ENCODE measurements at places on chromosomes 1 and 21.

- DNase-seq = no peak
These were observed 22.9 kb downstream of the CBR1 start for GRCh38 chr21:36092681-36093080.

GRCh38 chr1:67429528-67430357 lies 459 bp downstream of the SERBP1 start:
- DNase-seq = peak; percentile 13

GRCh38 chr1:43796111-43796581 lies 88.8 kb downstream of the ST3GAL3 start:
- no peak for DNase-seq

GRCh38 chr1:149937759-149938158 lies 1.1 kb upstream of the MTMR11 start:
- DNase-seq = no peak

DNA sequence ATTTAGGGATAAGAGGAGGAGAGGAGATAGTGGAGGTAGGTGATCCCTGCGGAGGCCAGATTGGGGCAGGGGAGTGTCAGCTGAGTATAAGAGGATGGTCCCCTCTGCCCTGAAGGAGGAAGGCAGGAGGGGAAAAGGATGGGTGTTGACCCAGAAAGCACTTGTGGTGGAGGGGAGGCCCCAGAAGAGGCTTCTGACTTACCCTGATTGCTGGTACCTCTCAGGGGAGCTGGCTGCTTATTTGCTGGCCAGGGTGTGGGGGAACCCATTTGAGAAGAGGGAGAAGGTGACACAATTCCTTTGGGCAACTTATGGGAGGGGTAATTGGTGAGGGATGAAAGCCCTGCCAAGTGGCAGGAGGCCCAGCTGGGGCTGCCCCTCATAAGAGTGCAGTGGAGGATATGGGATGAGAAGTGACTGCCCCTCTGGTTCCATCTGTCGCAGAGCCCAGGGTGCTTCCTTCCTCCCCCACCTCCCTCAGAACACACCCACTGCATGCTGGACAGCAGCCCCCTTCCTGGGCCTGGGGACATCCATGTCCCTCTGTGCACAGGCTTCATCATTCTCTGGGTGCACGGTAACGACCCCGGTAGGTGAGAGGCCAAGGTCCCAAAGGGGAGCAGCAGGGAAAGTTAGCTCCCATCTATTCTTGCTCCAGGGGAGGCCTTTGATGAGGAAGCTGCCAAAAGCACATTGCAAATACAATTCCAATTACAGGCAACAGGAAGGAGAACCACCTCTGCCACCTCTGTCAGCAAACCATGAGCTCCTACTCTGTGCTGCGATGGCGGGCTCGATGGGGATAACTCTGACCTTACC lies 1.4 kb upstream of the PCSK9 start:
- DNase-seq = no peak

DNA sequence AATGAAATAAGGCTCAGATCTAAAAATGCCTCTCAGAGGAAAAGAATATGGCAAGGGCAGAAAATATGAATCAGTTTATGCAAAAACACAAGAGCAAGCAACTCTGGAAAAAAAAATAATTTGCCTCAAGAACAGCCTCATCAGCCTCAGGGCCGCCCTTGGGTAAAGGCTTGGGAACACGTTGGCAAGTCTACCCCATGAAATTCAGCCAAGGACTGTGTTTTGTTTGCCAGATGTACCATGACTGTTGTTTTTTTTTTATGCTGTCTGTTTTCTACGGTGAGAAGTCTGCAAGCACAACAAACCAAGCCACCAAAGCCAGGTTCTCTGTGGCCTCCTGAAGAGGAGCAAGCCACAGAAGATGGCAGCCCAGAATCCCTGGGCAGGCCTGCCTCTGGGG lies 18.0 kb downstream of the HHIPL2 start:
- DNase-seq = no peak

DNA sequence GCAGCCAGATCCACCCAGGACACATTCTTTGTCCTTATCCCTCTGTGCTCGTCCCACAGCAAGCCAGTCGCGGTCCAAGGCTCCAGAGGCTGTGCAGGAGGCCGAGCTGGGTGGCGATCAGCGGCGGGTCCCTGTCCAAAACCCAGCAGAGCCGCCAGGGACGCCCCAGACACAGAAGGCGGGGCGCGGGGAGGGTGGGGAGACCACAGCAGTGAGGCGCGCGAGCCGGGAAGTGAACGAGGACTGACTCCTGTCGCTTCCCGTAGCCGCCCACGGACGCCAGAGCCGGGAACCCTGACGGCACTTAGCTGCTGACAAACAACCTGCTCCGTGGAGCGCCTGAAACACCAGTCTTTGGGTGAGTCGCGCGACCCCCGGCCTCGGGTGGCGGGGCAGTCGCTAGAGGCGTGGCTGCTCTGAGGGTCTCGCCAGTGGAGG lies at the start of gene LGALS8:
TSS of gene LGALS8 (plus strand) at position 279 of the 438 bp plus-strand sequence. CDS start 2,089 bp downstream, outside the sequence.
- DNase-seq = peak; percentile 75

- peak; percentile 15 for DNase-seq
These were observed at the start of gene FAM131C for GRCh38 chr1:16073490-16074119. FAM131C (minus strand) TSS chr1:16073651; CDS start chr1:16073442, 209 bp downstream.

GRCh38 chr1:65942476-65942875 lies 149.8 kb downstream of the PDE4B start:
- DNase-seq = no peak

DNA sequence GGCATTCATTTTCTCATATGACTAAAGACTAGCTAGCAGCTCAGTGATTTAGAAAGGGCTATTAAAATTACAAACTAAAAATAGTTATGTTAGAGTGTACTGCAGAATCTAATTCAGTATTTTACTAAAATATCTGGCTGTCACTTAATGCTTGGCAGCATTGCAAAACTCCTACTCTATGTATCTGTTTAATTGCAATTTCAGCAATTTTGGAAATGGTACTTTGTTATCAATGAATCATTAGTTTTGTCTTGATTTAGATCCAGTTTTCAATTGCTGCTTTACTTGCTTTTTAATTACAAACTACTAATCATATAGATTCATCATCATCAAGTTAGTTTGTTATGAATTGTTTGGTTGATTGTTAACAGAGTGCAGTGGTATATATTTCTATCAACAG lies 19.2 kb downstream of the C1orf87 start:
- no peak for DNase-seq

DNA sequence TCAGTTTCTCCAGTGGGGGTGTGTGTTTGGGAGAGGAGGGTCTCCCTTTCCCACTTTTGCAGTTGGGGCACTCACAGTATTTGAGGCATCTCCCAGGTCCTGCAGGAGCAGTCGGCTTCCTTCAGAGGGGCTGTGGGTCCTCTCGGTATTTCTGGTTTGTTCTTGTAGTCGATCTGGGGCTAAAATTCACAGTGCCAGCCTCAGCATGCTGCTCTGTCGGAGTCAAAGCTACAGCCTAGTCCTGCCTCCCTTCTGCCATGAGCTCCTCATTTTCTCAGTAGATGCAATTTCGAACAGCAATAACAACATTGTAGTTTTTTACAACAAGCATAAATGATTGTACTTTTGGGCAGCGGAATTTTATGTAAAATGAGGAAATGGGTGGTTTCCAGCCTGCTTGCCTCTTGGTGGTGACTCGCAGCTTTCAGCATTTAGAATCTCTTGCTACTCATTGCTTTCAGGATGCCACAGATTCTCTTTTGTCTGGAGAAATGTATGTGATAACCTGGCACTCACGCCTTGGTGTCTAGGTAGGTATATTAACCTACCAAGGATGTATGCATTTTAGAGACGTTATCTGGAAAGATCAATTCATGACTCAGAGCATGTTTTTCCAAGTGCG lies 82.4 kb upstream of the C21orf91 start:
- no peak for DNase-seq

GRCh38 chr1:70224954-70225353 lies 3.8 kb downstream of the SRSF11 start:
- no peak for DNase-seq

DNA sequence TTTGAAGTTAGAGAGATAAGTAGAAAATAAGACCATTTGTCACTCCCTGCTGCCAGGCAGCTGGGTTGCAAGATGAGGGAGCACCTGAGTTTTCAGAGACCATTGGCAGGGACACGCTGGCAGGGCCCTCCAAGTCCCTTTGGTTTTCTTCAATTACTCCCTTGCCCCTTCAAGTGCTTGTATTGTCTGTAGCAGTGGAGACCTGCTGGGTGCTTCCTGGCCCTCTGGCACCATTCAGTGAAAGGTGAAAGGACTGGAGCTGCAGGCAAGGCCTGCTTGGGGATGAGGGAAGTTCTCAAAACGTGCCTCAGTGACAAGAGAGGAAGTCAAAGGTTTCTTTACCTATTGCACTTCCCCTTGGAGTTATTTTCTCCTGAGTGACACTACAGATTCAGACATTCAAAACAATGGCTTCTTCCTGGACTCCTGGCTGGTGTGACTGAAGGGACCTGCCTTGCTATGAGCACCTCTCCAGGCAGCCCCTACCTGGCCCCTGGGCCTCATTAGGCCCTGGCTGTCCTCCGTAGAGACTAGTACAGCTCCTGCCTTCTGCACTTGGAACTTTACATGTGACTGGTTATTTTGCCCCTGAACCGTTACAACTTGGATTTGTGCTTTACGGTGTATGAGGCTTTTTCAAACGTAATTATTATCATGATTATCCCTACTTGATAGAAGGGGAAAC lies 100.1 kb downstream of the C1orf21 start:
- no peak for DNase-seq

DNA sequence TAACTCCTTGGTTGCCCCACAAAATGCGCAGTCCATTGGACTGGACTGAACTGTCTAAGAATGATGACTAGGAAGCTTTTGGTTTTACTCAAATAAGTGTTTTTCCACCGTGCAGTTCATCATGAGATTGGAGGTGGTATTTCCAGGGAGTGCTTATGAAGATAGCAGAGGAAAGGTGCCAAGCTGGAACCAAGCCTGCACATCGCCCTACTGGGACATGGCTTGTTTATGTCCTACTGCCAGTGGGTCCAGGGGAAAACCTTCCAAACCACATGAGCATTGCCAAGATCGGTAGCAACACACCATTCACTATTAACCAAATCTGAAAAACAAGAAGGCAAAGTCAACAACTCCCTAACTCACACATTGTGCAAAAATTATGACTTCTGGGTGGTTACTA lies 54.7 kb upstream of the DSCAM start:
- no peak for DNase-seq

GRCh38 chr1:27258598-27258997 lies 24.2 kb downstream of the WDTC1 start:
- DNase-seq = no peak

DNA sequence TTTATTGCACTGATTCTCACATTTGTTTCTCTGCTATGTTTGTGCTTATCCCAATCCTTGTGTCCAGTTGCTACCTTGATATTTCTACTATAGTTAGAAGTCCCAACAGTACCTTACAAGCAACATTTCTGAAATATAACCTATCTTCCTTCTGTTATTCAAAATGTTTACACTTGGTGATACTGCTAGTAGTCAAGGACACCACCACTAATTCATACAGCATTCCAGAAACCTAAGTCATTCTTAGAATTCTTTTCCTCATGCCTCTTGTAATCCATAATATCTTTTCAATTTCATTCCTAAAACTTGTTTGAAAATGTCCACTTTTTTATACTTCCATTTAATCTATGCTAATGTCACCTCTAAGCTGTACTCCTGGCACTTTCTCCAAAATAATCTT lies 2132.1 kb downstream of the NCAM2 start:
- DNase-seq = no peak

- no peak for DNase-seq
These were observed 840 bp upstream of the HEATR1 start for GRCh38 chr1:236604905-236605806.

GRCh38 chr21:16597753-16598152 lies 868.0 kb downstream of the USP25 start:
- no peak for DNase-seq

DNA sequence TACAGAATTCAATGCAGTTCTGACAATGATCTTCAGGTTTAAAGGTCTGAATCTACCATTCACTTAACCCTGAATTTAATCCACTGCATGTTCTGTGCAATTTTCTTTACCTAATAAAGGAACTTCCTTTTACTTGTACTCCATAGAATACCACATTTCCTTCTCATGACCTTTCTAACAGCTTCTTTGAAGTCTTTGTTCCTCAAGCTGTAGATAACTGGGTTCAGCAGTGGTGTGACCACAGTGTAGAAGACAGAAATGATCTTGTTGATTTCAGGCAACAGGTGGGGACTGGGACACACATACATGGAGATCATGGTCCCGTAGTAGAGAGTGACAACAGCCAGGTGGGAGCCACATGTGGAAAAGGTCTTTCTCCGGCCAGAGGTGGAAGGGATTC lies 878 bp downstream of the OR11L1 start:
- no peak for DNase-seq

- DNase-seq = no peak
These were observed 67.9 kb upstream of the ZBTB40 start for GRCh38 chr1:22383526-22384294.

- no peak for DNase-seq
These were observed 121.6 kb upstream of the BARHL2 start for GRCh38 chr1:90838720-90839119.

- DNase-seq = no peak
These were observed 47.3 kb downstream of the LYPLAL1 start for GRCh38 chr1:219220945-219221344.

- DNase-seq = no peak
These were observed 63.3 kb upstream of the ZC3H11B start for GRCh38 chr1:219676012-219676765.

GRCh38 chr1:101150670-101151069 lies 86.1 kb upstream of the S1PR1 start:
- no peak for DNase-seq

DNA sequence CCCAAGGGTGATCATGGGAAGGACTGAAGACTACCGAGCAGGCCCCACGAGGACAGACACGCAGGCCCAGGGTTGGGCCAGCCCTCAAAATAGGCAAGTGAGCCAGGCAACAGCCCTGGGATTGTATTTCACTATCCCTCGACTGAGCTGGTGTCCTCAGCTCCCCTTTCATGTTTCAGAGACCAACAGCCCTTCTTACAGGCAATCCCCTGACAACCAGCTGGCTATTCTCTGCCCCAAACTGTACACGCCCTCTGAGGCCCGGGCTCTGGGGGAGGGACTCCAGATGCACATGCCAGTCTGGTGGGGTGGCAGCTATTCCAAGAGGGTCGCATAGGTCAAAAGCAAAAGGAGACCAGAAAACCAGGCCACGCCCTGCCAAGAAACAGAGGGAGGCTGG lies 243.0 kb downstream of the TOMM20 start:
- DNase-seq = no peak

DNA sequence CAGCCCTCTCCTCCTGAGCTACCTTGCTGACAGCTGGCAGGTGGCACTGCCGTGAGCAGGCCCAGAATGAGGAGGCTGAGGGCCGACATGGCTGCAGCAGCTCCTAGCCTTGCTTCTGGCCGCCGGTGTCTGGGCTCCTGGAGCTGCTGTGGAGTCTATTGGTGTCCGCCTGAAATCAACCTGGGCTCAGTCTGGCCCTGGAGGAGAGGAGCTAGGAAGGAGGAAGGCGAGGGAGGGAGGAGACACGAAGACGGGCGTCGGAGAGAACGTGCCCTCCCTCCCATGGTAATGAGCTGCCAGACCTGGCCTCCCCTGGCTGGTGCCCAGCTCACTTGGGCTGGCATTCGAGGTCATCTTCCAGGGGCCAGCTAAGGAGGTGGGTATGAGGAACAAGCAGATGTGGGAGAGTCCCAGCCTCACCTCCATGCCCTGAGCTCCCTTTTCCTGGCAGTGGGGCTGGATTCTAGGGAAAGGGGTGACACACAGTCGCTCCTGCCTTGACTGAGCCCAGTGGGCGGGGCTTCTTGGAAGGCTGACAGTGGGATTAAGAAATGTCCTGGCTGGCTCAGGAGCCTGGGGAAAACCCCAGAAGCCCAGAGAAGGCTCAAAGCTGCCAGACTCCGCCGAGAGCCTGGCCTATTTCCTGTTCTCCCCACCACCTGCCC lies at the start of gene PDZK1IP1:
TSS of gene PDZK1IP1 (minus strand) at position 193 of the 665 bp plus-strand sequence. CDS start at position 89, 104 bp downstream.
- no peak for DNase-seq

Measured in stimulated activated CD8-positive, alpha-beta memory T cell treated with anti-CD3 and anti-CD28 coated beads, Interleukin-7, amount 100 ng/mL, for 24 hours (primary cell).